ENCODE measurements at places on chromosomes 2 and 18.

DNA sequence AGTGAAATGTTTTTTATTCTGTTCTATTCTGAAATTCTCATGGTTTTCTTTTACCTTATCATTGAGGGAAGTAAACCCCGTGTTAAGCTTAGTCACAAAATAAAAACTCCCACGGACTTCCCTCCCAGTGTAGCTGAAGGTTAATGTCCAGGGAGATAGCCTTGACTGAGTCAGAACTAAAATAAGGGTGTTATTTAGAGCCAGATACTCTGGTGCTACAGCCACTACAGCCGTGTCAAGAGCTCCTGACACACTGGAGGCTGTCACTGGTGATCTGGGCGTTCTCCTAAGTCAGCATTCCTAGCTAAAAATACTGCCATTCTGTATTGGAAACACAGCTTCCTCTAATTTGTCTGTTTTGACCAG is 82.0 kb upstream of the RANBP2 start:
- no peak for DNase-seq

DNA sequence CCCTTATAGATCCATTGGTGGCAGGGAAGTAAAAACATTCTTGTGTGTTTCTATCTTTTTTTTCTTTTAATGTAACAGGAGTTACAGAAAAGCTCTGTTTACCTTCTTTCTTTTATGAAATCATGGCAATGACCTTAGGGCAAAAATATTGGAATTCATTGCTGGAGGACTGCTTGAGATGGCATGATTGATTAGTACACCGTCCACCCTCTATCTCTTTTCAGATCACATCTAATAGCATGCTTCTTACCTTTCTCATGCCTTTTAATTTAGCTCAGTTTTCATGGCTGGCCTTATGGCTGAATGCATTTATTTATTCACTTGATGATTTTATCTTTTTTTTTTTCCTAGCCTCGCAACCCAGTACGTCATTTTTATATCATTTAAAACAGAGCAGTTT is 177.6 kb upstream of the CDH20 start:
- DNase-seq = no peak

DNA sequence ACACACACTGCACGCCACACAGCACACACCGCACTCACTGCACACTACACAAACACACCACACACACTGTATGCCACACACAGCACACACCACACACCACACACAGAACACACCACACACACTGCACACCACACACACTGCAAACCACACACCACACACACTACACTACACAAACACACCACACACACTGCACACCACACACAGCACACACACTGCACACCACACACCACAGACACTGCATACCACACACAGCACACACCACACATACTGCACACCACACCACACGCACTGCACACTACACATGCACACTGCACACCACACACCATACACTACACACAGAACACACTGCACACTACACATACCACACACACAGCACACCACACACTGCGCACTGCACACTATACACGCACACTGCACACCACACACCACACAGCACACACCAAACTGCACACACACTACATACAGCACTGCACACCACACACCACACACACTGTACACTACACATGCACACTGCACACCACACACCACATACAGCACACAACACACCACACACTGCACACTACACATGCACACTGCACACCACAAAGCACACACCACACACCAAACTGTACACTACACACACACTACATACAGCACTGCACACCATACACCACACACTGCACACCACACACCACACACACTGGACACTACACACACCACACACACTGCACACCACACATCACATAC is 59.6 kb downstream of the ASB1 start:
- DNase-seq = no peak

DNA sequence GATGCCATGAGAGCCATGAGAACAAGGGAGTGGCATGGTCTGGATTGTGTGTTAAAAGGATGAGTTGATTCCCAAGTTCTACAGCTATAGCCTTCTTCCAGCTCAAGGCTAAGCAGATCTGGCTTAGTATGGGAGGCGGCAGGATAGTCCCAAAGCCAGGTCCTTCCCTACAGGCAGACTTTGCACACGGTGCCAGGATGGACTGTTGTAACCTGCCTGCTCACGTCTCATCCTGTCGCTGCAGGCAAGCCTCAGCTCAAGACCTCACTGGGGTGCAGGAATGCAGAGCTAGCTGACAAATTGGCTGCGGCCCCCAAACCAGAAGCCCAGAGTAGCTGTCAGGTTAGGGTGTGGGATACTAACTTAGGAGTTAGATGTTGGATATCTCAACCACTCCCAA is 28.8 kb upstream of the IGFBP5 start:
- no peak for DNase-seq

DNA sequence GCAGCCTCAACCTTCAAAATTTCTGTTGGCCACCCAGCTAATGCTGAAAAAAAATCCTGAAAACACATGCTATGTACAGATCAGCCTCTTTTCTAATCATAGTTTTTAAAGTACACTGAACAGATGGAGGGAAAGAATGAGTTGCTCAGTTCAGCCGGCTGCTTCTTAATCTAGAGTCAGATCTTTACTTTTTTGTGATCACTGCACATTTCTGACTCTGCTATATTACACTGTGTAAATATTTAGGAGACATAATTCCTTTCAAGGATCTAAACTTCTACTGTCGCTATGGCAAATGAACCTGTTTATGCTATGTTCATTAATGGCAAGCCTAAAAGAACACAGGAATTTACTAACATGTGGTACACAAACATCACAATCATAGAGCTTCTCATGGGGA is 114.2 kb downstream of the SRBD1 start:
- no peak for DNase-seq

- no peak for DNase-seq
These were observed 135.6 kb upstream of the KYNU start for GRCh38 chr2:142741764-142742269.

- no peak for DNase-seq
These were observed 136.2 kb upstream of the RASGRP3 start for GRCh38 chr2:33340280-33340679.

GRCh38 chr2:26597197-26597596 is 44.0 kb downstream of the CIB4 start:
- no peak for DNase-seq

DNA sequence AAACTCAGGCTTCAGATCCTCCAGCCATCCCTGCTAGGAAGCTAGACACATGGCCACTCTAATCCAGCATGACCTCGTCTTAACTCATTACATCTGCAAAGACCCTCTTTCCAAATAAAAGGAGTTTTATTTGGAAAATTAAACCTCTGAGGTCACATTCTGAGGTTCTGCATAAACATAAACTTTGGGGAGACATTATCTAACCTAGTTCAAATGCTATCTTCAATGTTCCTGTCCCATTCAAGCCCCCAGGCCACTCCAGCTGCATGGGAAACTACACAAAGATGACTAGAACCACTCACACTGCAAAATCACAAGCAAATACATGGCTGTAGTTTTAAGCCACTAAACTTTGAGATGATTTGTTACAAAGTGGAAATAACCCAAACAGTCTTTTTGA is 99.0 kb upstream of the RNF152 start:
- no peak for DNase-seq

DNA sequence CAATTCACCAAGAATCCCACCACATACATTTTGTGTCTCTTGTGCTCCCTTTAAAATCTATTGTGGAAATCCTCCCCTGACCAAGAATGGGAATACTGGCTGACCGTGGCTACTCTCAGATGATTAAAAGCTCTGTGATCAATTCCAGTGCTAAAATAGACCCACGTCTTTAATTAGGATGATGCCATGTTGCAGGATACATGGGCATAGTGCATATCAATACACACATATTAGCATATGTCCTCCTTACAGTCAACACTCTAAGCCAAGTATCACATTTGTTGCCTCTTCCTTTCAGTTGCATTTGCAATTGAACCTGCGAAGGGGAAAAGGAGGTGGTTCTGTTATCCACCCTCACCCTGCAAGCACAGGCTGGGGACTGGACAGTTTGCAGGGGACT is 41.8 kb downstream of the SPP2 start:
- no peak for DNase-seq

- no peak for DNase-seq
These were observed 75.3 kb upstream of the NPAS2 start for GRCh38 chr2:100744589-100744988.

GRCh38 chr18:64202863-64203262 is 54.0 kb upstream of the LINC00305 start:
- DNase-seq = no peak
